CD4-positive, alpha-beta T cell treated with Interleukin-15 for 4 hours (primary cell): ENCODE measurements at places on chromosomes 4 and X.

DNA sequence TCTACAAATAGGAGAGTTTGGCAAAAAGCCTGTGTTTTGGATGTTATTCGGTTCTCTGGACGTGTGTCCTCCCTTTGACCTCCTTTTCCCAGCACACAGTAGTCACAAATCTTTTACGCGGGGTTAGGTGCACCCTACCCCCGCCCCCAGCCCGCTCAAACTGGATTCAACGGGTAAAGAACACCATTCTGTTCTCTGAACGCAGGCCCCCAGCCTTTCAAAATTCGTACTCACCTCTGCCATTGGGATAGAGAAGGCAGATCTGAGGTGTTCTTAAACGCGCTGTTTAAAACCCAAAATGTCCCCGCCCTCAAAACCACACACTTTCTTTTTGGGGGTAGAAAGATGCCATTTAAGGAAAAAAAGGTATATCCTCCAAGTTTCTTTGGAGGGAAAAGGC lies 2.7 kb downstream of the LEF1 start:
- DNase-seq: peak; percentile 50

GRCh38 chr4:8892556-8893226 lies 21.1 kb upstream of the HMX1 start:
- DNase-seq: no peak

GRCh38 chr4:38109370-38109769 lies 149.2 kb downstream of the PTTG2 start:
- no peak for DNase-seq

DNA sequence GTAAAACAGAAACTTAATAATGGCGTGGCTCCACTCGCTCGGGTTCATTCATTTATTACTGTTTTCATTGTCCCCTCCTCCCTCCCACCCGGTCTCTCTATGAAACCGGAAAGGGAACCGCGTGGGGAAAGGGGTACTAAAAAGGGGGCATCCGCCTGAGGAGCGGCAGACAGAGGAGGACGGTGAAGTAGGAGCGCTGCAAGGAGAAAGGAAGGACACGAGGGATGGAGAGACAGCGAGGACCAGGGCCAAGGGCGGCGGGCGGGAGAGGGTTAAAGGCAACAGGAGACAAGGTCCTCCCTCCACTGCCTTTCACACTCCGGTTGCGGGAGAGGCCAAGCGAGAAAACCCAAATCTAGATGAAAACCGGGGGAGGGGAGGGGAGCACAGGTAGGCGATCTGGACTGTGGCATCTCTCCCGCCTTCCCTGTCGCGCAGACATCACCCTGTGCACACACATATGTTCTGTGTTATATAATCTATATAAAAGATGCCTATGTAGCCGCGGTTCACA lies 829 bp downstream of the ELOVL6 start:
- DNase-seq: peak; percentile 35

DNA sequence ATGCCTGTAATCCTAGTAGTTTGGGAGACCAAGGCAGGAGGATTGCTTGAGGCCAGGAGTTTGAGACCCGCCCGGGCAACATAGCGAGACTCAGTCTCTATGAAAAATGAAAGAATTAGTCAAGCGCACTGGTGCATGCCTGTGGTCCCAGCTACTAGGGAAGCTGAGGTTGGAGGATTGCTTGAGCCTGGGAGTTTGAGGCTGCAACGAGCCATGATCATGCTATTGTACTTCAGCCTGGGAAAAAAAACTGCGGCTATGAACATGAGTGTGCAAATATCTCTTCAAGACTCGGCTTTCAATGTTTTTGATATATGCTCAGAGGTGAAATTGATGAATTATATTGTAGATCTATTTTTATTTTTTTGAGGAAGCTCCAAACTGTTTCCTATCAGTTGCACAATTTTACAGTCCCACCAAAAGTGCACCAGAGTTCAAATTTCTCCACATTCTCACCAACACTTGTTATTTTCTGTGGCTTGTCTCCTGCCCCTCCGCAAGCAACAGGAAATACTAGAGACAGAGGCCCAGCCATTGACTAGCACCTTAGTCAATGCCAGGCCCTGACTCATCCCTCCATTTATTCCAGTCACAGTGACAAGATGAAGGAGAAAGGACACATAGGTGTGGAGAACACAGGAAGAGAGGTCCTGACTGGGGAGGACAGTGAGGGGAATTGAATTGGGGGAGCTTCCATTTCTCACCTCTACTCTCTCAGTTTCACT lies 33.1 kb upstream of the ZNF41 start:
- DNase-seq: no peak

- no peak for DNase-seq
These were observed 1.5 kb downstream of the NMU start for GRCh38 chr4:55634417-55635128.

DNA sequence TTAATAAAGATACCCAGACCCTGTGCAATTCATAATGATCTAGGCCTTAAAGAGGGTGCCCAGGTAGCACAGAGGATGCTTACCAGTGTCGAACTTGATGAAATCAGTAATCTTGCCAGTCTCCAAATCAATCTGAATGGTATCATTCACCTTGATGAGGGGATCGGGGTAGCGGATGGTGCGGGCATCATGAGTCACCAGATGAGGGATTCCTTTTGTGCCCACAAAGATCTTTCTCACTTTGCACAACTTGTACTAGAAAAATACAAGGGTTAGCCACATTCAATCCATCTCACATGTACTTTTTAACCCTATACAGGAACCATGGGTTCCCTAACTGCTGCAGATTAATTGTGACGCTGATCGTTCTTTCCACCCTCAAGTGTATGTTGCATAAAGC lies 3.3 kb downstream of the RPS4X start:
- DNase-seq: peak; percentile 19

DNA sequence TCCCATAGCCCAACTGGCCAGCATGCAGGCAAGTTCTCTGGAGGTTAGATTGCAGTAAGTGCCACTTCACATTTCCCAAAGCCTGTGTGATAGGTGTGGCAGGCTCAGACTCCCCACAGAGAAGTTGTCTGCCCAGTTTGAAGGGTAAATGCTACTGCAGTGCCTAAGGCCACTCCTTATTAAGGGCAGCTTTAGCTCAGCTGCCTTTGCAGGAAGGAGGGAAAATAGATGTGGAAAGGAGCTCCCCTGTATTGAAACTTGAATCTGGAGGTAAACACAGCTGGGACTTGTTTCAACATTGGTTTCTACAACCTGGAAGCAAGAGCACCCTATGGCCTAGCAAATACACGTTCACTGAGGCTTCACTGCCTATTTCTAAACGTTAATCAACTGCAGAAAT lies 22.4 kb downstream of the NEXMIF start:
- no peak for DNase-seq

- no peak for DNase-seq
These were observed 6.4 kb upstream of the SLC10A6 start for GRCh38 chr4:86855572-86855971.

- no peak for DNase-seq
These were observed 65.2 kb downstream of the FAM13A start for GRCh38 chr4:88991746-88992145.

DNA sequence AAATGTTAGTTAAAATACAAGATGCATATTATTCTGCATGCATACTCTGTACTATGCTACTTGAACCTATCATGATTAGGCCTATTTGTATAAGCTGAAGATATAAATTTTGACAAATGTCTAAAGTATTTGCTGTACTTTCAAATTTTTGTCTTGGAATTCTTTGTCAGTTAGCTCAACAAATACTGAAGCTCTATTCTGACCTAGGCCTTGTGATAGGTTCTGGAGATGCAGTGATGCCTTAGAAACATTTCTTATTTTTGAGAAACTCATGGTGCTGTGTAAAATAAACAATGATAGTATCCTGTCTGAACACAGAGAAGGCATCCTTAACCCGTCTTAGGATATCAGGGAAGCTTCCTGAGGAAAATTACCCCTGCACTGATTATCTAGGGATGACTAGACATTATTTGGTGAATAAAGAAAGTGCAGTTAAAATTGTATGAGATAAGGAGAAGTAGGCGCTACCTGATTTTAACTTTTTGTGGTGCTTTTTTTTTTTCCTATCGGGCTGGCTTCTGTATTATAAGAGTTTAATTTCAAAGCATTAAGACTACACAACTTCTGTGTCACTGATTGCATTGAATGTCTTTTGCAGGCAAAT lies 43.4 kb downstream of the MOB1B start:
- no peak for DNase-seq

- DNase-seq: no peak
These were observed 633 bp downstream of the FAM199X start for GRCh38 chrX:104166735-104167436.

GRCh38 chr4:82430964-82431745 lies 765 bp downstream of the ENOPH1 start:
- peak; percentile 45 for DNase-seq

GRCh38 chr4:147247579-147247978 lies 233.3 kb upstream of the EDNRA start:
- no peak for DNase-seq

GRCh38 chr4:153138736-153139135 lies 65.5 kb upstream of the TRIM2 start:
- DNase-seq: no peak

- no peak for DNase-seq
These were observed 41.8 kb downstream of the EIF4E start for GRCh38 chr4:98887145-98887544.

DNA sequence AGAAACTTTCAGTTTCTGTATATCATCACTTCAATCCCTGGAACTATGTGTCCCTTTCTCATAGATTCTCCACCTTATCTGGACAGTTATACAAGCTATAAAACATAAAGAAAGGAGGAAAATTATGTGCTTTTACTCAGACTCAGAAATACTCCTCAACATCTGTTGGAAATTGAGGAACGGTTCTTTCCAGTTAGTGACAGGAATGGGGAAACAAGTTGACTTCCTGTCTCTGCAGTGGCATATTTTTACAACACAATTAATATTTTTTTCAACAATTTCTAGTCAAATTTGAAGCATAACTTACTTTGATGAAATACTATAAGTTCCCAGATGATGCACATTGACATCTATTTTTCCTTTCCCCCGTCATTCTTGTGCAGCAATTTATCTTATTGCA lies 27.9 kb downstream of the ABHD18 start:
- no peak for DNase-seq

- DNase-seq: no peak
These were observed 351.9 kb upstream of the FAT1 start for GRCh38 chr4:187075514-187075913.

DNA sequence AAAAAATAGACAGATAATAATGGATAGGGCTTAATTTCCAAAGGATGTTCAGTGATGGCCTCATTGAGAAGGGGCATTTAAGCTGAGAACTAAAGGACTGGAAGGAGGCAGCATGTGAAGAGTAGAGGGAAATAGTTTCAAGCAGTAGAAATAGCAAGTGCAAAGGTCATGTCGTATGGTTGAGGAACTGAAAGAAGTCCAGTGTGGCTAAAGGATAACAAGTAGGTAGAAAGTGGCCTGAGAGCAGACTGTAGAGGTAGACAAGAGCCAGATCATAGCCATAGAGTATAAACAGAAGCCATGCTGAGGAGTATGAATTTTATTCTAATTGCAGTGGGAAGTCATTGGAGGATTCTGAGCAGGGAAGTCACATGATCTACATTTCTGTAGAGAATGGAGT lies 72.3 kb downstream of the GRIA3 start:
- DNase-seq: no peak

DNA sequence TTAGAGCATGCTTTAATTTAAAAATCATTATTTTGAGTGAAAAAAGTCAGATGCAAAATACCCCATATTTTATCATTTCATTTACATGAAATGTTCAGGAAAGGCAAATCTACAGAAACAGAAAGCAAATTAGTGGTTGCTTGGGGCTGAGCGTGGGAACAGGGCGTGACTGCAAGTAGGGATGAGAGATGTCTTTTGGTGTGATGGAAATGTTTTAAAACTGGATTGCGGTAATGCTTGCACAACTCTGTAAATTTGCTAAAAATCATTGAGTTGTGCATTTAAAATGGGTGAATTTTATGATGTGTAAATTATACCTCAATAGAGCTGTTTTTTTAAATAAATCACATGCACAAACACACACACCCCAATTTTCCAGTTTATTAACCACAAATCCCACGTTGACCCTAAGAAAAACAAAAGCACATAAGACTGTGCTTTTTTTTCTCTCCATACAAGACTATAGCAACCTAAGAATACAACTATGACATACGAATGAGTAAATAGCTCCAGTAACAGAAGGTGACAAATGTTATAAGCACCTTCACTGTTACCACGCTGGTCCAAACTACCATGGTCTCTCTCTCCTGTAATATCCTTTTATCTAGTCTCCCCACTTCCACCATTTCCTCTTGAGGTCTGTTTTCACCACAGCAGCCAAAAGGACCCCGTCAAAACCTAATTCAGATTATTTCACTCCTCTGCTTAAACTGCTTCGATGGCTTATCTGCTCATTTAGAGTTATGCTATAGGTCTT lies 37.2 kb downstream of the FRMD7 start:
- no peak for DNase-seq

GRCh38 chr4:148057516-148057915 lies 325.6 kb downstream of the ARHGAP10 start:
- DNase-seq: no peak

DNA sequence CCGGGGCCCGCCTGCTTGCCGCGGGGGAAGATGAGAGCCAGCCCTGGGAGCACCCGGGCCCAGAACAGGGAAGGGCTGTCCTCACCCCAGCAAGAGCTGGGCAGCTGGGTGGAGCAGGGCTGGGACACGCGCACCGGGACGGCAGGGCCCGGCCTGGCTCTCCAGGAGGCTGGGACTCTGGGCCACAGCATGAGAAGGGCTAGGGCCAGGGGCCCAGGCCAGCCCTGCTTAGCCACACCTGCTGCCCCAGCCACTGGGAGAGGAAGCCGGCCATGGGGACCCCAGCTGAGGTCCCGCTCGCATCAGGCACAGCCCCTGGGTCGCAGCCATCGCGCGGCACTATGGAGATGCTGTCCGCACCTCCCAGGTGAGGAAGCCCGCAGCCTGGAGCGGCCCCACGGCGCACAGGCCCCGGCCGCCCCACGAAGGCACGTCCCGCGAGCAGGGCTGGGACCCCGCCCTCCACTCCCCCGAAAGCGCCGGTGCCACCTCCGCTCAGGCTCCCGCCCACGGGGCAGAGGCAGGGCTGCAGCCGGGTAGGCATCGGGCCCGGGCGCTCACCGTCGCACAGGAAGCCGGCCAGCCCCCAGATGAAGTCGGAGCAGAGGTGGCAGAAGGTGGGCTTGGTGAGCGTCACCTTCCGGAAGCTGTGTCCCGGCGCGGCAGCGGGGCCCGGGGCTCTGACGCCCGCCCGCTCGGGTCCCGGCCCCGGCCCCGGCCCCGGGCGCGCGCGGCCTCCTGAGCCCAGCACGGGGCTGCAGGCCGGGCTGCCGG lies 531 bp downstream of the DGKQ start:
- peak; percentile 47 for DNase-seq

GRCh38 chrX:140065961-140066662 lies 100.8 kb upstream of the CXorf66 start:
- no peak for DNase-seq

GRCh38 chrX:94751611-94752010 lies 1077.6 kb downstream of the FAM133A start:
- no peak for DNase-seq

- no peak for DNase-seq
These were observed 43.7 kb downstream of the FHDC1 start for GRCh38 chr4:152979731-152980330.

GRCh38 chr4:183253451-183253850 lies 66.6 kb downstream of the CLDN22 start:
- no peak for DNase-seq
